ENCODE measurements at places on chromosomes 6 and 20. TPM values are rescaled to one million over a fixed set of nuclear protein-coding genes. Genes with fewer than 3 reads are reported as not detected.

The MYCT1 gene
- total RNA-seq = not detected

GRCh38 chr20:41308290-41308711 is 9.2 kb downstream of the ZHX3 start:
- peaks cover 2% of the 10 kb centered on the region for H3K36me3 ChIP-seq
- no peak overlapping the region for H3K4me3 ChIP-seq
- no peaks in the 10 kb centered on the region for H3K27me3 ChIP-seq

DNA sequence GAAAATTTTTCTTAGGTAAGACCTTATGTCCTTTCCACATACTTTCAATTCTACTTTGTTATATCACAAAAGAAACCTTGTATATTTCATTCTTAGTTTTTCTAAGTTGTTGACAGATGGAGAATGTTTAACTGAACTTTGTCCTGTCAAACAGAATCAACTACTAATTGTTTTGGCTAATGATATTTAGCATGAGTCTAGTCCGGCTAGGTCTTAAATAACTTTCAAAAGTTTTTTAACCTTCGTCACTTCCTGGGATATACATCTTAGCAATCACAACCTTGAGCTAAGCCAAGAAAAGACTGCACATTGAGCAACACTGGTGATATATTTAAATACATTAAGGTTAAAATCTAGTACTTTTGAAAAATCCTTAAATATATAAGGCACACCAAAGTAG is 62.9 kb upstream of the RUNX2 start:
- H3K4me3 ChIP-seq = no peak overlapping the region
- no peaks in the 10 kb centered on the region for H3K27me3 ChIP-seq
- no peak overlapping the region for H3K27ac ChIP-seq
- DNase-seq = no peak

The RIMS4 gene
- total RNA-seq = not detected

GRCh38 chr6:39137245-39137644 is 22.3 kb upstream of the SAYSD1 start:
- peak; percentile 14 for DNase-seq
- no peak overlapping the region for H3K4me3 ChIP-seq
- no peak overlapping the region for H3K27ac ChIP-seq
- H3K36me3 ChIP-seq = no peaks in the 10 kb centered on the region
- peaks cover 23% of the 10 kb centered on the region for H3K27me3 ChIP-seq

- peaks cover 14% of the 10 kb centered on the region for H3K36me3 ChIP-seq
- DNase-seq = no peak
- no peak overlapping the region for H3K27ac ChIP-seq
- no peaks in the 10 kb centered on the region for H3K27me3 ChIP-seq
- no peak overlapping the region for H3K4me3 ChIP-seq
- H3K4me1 ChIP-seq = peaks cover 34% of the 10 kb centered on the region
Measured at GRCh38 chr6:5180636-5181035, 80.1 kb downstream of the LYRM4 start.

DNA sequence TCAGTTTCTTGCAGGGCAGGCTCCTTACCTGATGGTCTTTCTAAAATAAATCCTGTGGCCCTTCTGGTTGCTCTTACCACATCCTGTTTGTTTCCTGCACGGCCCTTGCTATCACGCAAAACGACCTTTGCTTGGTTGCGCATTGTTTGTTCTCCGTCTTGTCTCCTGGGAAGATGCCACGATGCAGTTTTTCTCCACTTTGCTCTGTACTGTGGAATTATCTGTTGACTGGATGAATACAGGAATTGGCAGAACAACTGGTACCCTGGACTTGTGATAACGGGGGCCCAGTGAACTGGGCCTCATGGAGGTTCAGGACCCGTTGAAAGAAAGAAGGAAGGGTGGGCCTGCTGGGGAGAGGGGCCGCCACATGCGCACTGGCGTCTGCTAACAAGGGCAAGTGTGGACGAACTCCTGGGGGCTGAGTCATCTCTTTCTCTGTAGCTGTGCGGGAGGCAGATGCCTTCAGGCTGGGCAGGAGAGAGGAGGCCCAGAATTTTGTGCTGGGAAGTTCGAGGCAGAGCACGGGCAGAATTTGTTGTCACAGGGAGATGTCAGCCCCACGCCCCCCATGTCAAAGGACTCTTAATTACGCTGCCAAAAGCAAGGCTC is 139.9 kb downstream of the BMP7 start:
- H3K27ac ChIP-seq = no peak overlapping the region
- H3K27me3 ChIP-seq = peaks cover 10% of the 10 kb centered on the region
- no peak overlapping the region for H3K4me3 ChIP-seq
- H3K36me3 ChIP-seq = no peaks in the 10 kb centered on the region
- H3K4me1 ChIP-seq = peaks cover 2% of the 10 kb centered on the region

The CYP39A1 gene
- not detected for total RNA-seq

The GSTA3 gene
- total RNA-seq = not detected

DNA sequence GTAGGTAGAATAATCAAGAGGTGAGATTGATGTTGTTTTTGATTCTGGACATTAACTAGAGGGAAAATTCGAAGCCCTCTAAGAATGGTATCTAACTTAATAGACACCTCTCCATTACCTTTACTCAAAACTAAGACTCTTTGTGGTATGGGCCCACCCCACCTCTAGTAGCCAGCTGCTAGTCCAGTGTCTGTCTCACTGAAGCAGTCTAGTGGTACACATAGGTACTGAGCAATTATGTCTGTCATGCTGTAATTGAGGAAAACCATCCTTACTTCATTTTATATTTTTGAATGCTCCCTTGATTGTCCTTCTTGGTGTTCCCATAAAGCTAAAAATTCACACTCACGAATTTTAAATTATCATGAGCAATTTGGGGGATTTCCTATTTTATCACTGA is 290.7 kb downstream of the ARHGAP18 start:
- H3K4me1 ChIP-seq = peaks cover 4% of the 10 kb centered on the region
- H3K27ac ChIP-seq = no peak overlapping the region
- no peak overlapping the region for H3K4me3 ChIP-seq
- H3K27me3 ChIP-seq = no peaks in the 10 kb centered on the region
- no peak for DNase-seq
- no peaks in the 10 kb centered on the region for H3K36me3 ChIP-seq

GRCh38 chr6:31922942-31923341 is 4.6 kb upstream of the C2 start:
- H3K4me3 ChIP-seq = no peak overlapping the region
- H3K36me3 ChIP-seq = no peaks in the 10 kb centered on the region
- H3K27ac ChIP-seq = no peak overlapping the region
- H3K4me1 ChIP-seq = peaks cover 2% of the 10 kb centered on the region
- no peak for DNase-seq
- H3K27me3 ChIP-seq = no peaks in the 10 kb centered on the region

DNA sequence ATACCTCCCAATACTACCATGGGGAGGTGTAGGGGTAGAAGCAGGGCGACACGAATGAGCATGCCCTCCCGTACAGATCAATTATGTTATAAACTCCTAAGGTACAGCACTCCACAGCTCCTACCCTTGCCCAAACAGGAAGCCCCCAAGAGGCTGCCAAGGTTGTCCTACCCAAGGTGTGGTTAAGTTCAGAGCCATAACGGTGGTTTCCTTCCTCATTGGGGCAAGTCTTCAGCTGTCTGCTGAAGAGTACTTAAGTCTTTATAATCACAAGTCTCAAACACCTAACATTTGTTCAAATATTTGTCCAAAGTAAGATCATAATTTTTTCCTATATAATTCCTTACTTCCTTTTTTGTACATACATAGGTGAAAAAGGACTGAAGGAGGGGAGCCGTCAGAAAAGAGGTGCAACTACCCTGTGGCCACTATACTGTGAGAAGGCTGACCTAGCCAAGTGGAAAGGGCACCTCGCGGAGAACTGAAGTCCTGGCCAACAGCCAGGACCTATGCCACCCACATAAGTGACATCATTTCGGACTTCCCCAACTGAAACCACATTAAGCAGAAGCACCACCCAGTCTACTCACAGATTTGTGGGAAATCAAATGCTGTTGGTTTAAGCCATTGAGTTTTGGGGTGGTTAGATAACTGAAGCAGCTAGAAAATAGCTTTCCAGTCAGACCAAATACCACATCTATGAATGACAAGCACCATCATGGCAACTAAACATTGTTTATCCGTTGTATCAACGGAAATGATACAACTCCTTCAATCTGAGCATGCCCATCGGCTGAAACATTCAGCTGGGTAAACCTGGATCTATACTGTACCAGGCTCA is 2.9 kb upstream of the RAB22A start:
- peaks cover 16% of the 10 kb centered on the region for H3K36me3 ChIP-seq
- H3K27me3 ChIP-seq = no peaks in the 10 kb centered on the region

DNA sequence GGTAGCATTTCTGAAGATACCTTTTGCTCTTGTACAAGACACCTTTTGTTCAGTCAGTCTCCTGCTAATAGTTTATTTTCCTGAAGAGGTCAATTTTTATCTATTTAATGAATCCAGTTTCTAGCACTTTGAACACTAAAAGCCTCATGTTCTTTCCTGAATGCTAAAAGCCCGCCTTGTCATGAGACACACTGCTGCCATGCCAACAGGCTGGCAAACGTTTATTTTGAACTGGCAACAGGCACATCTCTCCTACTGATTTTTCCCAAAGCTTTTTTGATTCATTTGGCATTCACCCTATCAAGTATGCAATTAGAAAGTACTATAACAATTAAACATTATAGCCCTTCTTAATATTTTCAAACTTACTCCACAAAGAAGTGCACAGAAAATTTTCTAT is 421.2 kb upstream of the EYS start:
- no peak for DNase-seq
- no peaks in the 10 kb centered on the region for H3K36me3 ChIP-seq
- H3K27ac ChIP-seq = no peak overlapping the region
- H3K4me1 ChIP-seq = no peaks in the 10 kb centered on the region

DNA sequence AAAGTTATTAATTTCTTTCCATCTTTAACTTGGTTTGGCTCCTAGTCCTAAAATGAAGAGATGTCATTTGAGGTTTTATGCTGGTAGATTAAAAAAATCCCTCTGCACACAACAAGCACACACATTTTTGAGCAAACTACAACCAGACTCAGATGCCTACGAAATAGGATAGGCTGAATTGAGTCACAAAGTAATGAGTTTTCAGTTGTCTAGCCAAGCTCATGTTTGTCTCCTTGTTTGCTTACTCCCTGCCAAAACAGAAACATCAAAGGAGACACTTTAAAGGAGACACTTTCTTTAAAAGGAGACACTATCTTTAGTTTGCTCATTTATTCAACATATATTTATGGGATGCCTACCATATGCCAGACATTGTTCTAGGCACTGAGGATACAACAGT is 56.2 kb downstream of the TPBG start:
- H3K4me3 ChIP-seq = no peak overlapping the region
- H3K27ac ChIP-seq = no peak overlapping the region
- no peaks in the 10 kb centered on the region for H3K36me3 ChIP-seq
- H3K27me3 ChIP-seq = no peaks in the 10 kb centered on the region
- no peaks in the 10 kb centered on the region for H3K4me1 ChIP-seq

DNA sequence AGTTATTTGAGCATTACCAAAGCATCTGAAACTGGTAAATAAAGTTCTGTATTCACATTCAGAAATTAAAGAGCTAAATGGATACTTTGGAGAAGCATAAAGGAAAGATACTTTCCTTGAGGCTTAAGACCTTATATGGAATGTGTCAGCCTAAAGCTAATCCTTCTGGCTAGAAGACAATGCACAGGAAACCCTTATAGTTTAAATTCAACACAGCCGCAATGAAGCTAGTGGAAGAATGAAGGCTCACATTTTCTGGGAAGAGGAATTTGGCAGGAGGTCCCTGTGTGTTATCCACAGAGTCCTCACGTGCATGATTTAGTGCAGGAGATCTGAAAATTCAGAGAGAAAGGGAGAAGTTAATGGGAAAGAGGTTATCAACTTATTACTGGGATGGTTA is 21.5 kb upstream of the CHD6 start:
- no peaks in the 10 kb centered on the region for H3K4me1 ChIP-seq
- no peak overlapping the region for H3K27ac ChIP-seq
- H3K27me3 ChIP-seq = peaks cover 4% of the 10 kb centered on the region
- DNase-seq = no peak
- no peak overlapping the region for H3K4me3 ChIP-seq

- H3K36me3 ChIP-seq = no peaks in the 10 kb centered on the region
- peaks cover 5% of the 10 kb centered on the region for H3K4me1 ChIP-seq
- no peaks in the 10 kb centered on the region for H3K27me3 ChIP-seq
- H3K4me3 ChIP-seq = no peak overlapping the region
- H3K27ac ChIP-seq = no peak overlapping the region
- no peak for DNase-seq
Measured at GRCh38 chr6:26258212-26258977, 106.6 kb upstream of the BTN3A2 start.

GRCh38 chr6:3159805-3160781 is 2.7 kb upstream of the TUBB2A start:
- H3K4me1 ChIP-seq = peaks cover 35% of the 10 kb centered on the region
- H3K4me3 ChIP-seq = no peak overlapping the region
- peak; percentile 47 for DNase-seq
- peak overlapping the region; percentile 49 for H3K27ac ChIP-seq
- peaks cover 13% of the 10 kb centered on the region for H3K27me3 ChIP-seq
- H3K36me3 ChIP-seq = no peaks in the 10 kb centered on the region

The SUPT3H gene
- total RNA-seq = 13.6 TPM

DNA sequence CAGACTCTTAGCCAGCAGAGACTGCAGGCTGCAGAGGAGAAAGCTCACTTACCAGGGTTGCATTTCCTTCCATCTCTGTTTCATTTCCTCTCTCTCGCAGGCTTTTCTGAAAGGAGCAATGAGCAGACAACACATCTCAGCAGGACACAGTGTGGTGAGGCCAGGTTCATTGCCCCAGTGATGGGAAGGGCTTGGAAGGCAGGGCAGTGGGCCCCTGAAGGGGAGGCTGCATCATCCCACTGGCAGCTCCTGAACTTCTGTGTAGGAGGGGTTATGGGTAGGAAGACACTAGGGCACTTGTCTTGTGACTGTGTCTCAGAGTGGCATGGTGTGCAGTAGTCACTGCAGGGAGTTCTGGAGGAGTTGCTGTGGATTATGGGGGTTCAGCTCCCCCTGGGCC is 246.8 kb downstream of the QKI start:
- no peak for DNase-seq
- H3K27me3 ChIP-seq = peaks cover 20% of the 10 kb centered on the region
- no peak overlapping the region for H3K4me3 ChIP-seq

DNA sequence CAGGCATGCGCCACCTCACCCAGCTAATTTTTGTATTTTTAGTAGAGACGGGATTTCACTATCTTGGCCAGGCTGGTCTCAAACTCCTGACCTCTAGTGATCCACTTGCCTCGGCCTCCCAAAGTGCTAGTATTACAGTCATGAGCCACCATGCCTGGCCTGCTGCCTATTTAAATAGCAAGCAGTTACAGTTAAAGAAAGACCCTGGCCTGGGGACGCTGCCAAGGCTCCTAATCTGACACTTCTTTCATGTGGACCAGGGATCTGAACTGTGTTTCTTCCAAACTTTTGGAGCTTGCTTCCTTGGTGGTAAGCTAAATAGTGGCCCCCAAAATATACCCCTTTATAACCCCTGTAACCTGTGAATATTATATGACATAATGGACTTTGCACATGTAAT is 15.3 kb downstream of the PPARD start:
- no peak for DNase-seq
- peaks cover 37% of the 10 kb centered on the region for H3K4me1 ChIP-seq
- H3K27me3 ChIP-seq = no peaks in the 10 kb centered on the region

GRCh38 chr20:53786445-53787267 is 193.0 kb upstream of the ZNF217 start:
- no peaks in the 10 kb centered on the region for H3K36me3 ChIP-seq
- DNase-seq = no peak
- no peak overlapping the region for H3K27ac ChIP-seq
- H3K4me1 ChIP-seq = peaks cover 22% of the 10 kb centered on the region
